OCI-M1 (cell line): ENCODE measurements at places on chromosomes 13 and 19.
A peak's percentile ranks its signal among the peaks of the same experiment; 100 is the strongest.

GRCh38 chr13:66353664-66354063 is 876.5 kb downstream of the PCDH9 start:
- peak; percentile 53 for DNase-seq

DNA sequence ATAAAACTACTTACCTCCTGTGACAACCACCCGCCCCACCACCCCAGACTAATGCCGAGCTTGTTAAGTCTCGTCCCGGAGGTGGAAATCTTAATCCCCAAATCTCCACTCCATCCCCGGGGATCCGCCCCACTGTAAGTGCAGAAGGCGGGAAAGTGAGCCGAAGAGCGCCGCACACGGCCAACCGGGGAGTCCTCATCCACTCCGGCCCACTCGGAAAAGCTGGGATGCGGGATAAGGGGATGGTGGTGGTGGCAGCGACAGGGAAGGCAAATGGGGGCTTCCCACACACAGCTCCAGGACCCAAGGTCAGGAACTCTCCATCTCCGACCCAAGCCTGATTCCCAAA is 621 bp downstream of the FBL start:
- peak; percentile 63 for DNase-seq

DNA sequence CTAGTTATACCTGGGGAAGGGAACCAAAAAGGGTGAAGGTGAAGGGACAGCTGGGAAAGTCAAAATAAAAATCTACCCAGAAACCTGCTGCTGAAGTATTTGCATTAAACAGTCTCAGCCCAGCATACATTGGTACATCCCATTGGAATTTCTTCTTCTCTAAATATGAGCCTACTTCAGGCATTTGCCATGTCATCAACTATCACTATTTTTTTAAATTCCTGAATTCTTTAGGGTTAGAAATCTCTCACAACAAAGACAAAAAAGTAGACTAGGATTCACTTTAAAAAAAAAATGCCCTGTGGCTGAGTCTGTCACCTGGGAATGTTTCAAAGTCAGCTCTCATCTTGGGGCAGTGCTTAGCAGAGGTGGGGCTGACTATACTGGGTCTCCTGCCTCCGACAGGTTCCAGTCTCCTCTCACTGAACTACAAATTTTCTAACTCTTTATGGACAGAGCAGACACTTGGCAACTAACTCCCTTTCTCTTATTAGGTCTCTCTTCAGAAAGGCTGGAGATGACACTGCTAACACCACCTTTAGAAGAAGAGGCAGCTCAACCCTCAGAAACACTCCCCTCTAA is 141.2 kb downstream of the LHFPL6 start:
- DNase-seq: no peak

- DNase-seq: peak; percentile 90
Observed at GRCh38 chr19:7917267-7918061, 2.7 kb upstream of the SNAPC2 start.

- DNase-seq: no peak
Observed at GRCh38 chr13:22270881-22271280, 600.0 kb downstream of the FGF9 start.

- no peak for DNase-seq
Observed at GRCh38 chr13:33259296-33259695, 26.3 kb downstream of the STARD13 start.
